ENCODE measurements at places on chromosomes 2 and 18.

- H3K36me3 ChIP-seq: no peaks in the 10 kb centered on the region
- no peaks in the 10 kb centered on the region for H3K4me1 ChIP-seq
- H3K27me3 ChIP-seq: no peaks in the 10 kb centered on the region
- H3K4me3 ChIP-seq: no peak overlapping the region
- DNase-seq: no peak
- no peak overlapping the region for H3K27ac ChIP-seq
Observed at GRCh38 chr18:22267697-22268096, 98.3 kb downstream of the GATA6 start.

- H3K36me3 ChIP-seq: no peaks in the 10 kb centered on the region
- H3K4me1 ChIP-seq: peaks cover 95% of the 10 kb centered on the region
- H3K27ac ChIP-seq: peak overlapping the region; percentile 72
- DNase-seq: no peak
- H3K27me3 ChIP-seq: no peaks in the 10 kb centered on the region
Observed at GRCh38 chr2:84856787-84857186, 24.1 kb downstream of the TRABD2A start.

- H3K27ac ChIP-seq: no peak overlapping the region
- H3K4me3 ChIP-seq: no peak overlapping the region
- H3K36me3 ChIP-seq: no peaks in the 10 kb centered on the region
- H3K4me1 ChIP-seq: peaks cover 6% of the 10 kb centered on the region
Observed at GRCh38 chr2:42777883-42778805, 14.2 kb upstream of the OXER1 start.

DNA sequence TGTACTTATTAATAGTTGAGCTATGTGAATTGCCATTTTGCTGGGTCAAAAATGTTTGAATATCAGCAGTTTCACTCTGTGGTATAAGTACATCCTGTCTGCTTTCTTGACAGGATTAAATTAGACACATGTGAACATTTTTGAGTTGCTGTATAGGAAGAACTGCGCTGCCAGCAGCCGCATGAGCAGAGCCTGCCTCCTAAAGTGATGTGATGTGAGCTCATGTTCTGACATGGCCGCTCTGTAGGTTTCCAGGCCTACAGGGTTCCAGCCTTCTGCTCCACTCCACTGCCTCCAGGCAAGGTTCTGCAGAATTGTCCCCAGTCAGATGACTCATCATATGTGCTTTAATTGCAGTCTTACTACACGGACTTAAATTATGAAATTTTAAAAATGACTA is 119.7 kb upstream of the NFATC1 start:
- no peaks in the 10 kb centered on the region for H3K27me3 ChIP-seq
- no peak for DNase-seq
- no peaks in the 10 kb centered on the region for H3K36me3 ChIP-seq
- H3K4me3 ChIP-seq: no peak overlapping the region
- no peaks in the 10 kb centered on the region for H3K4me1 ChIP-seq
- no peak overlapping the region for H3K27ac ChIP-seq

DNA sequence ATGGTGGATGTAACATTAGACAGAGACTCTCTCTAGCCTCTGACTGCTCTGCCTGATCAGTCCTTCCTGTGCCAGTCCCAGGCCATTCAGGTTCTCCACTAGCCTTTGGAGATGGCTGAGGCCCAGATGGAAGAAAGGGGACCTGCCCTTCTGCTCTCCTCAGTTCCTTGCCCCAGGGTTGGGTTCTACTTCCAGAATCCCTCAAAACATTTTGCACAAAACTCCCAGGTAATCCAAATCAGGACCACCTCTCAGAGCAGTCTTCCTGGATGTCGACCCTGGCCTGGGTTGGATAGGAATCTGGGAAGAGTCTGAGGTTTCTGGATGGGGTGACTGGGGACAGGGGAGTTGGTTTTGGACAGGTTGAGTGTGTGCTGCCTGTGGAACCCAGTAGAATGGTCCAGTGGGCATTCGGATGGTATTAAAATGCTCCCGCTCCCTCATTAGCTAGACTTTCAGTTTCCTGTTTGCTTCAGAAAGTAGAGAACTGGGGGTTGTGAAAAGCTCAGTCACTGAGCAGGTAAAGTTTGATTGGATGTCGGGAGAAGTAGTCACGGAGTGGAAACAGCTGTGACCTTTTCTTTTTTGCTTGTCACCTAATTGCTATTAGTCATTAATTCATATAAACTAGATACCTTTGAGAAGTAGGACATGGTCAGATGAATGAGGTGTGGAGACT is 37.9 kb downstream of the DPYSL5 start:
- H3K36me3 ChIP-seq: no peaks in the 10 kb centered on the region
- H3K27me3 ChIP-seq: no peaks in the 10 kb centered on the region
- DNase-seq: no peak
- no peaks in the 10 kb centered on the region for H3K4me1 ChIP-seq

DNA sequence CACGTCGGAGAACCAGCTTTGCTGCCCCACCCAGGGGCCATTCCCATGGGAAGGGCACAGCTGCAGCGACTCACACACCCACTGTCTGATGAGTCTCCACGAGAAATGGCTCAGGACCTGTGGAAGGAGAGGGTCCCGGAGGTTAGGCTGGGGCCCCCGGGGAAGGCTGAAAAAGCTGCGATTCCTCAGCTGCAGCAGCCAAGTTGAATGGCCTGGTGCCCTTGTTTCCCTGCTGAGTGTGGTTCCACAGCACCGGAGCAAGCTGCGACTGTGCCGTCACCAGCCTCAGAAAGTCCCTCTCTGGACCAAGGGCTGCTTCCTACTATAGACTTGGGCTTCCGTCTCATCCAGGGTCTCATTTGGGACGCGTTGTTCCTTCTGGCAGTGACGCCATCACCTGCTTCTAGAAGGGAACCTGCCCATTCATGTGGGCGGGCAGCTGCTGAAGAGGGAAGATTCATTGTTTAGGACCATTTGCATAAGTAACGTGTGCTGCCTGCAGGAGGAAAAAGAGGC is 180.2 kb downstream of the INHBB start:
- DNase-seq: no peak
- H3K4me3 ChIP-seq: no peak overlapping the region
- no peak overlapping the region for H3K27ac ChIP-seq
- no peaks in the 10 kb centered on the region for H3K4me1 ChIP-seq

GRCh38 chr18:32093523-32093922 is 1.8 kb downstream of the RNF138 start:
- H3K27me3 ChIP-seq: no peaks in the 10 kb centered on the region
- peaks cover 5% of the 10 kb centered on the region for H3K36me3 ChIP-seq
- peak overlapping the region; percentile 72 for H3K4me3 ChIP-seq
- no peak for DNase-seq
- peaks cover 39% of the 10 kb centered on the region for H3K4me1 ChIP-seq

- H3K36me3 ChIP-seq: no peaks in the 10 kb centered on the region
- H3K27me3 ChIP-seq: no peaks in the 10 kb centered on the region
Observed at GRCh38 chr2:234839285-234839684, 112.5 kb upstream of the SH3BP4 start.
